ENCODE measurements at places on chromosomes 2 and 18. TPM values are rescaled to one million over a fixed set of nuclear protein-coding genes. Genes with fewer than 3 reads are reported as not detected.

DNA sequence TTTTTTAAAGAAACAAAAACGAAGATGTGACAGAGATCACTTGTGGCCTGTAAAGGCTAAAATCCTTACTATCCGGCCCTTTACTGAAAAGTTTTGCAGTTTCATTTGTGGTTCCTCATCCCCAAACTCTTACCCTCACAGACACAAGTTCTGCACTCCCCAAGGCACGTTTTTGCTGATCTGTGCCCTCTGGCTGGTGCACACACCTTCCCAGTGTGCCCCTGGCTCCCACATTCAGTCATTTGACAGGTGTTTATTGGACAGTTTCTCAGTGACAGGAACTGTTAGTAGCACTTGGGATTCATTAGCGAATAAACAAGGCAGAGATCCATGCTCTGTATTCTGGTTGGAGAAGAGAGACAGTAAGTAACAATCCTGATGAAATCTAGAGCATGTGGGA, 22.8 kb downstream of the ZAP70 start:
- no peak for DNase-seq

- no peak for DNase-seq
These were observed 55.2 kb downstream of the RBM43 start for GRCh38 chr2:151206446-151206968.

- DNase-seq, result no peak
These were observed 48.0 kb downstream of the RAB12 start for GRCh38 chr18:8657050-8657820.

DNA sequence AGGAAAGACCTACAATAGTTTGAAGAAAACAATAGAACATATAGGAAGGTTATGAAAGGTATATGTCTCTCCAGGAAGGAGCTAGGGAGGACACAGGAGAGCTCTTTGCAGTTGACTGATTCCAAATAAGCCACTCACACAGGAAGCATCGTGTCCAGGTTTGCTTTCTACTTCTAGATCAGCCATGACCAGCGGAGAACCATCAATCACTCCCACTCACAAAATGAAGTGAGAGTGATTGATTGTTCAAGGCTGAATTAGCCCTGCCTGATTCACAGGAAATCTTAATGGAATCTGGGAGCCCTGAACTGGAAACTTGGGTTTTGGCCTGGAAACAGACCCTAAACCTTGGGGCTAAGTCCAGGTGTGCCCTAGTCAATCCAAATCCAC, 1292.2 kb upstream of the ZEB2 start:
- DNase-seq, result no peak

DNA sequence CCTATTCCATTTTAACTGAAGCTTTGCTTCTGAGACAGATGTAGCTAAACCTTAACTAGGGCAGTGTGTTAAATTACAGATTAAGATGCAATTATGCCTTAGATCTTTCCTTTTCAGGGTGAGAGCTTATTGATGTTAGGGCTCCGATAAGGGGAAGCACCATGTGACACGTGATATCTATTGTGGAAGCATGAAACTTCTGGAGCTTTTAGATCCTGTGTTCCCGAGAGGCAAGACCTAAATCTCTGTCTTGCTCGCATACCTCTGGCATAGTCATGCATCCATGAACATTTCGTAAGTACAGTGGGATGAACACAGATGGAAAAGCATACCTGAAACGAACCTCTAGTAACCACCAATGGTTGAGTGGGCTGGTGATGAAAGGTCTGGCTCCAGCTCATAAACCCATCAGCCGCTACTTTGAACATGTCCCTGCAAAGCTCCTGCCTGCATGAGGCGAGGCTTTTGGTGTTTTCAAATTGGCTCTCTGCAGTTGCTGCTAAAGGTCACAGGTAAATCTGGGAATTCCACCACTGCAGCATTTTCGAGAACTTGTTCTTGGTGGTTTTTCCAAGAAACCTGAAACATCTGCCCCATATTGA, 3.7 kb upstream of the NRP2 start:
- no peak for DNase-seq

GRCh38 chr18:22800551-22800951, 132.6 kb upstream of the RBBP8 start:
- DNase-seq, result no peak

The GTF3C2 gene
- 59.7 TPM for total RNA-seq

The AKAIN1 gene
- 0.95 TPM for total RNA-seq

The GPR75 gene
- total RNA-seq, result 3.8 TPM

The HOXD10 gene
- 0.38 TPM for total RNA-seq

The CERS6 gene
- 20.5 TPM for total RNA-seq

Data from esophagus squamous epithelium (tissue), 5 donors.